Tibial nerve (tissue), 4 donors: ENCODE measurements at places on chromosomes 2 and 18. TPM values are rescaled to one million over a fixed set of nuclear protein-coding genes. Genes with fewer than 3 reads are reported as not detected.

DNA sequence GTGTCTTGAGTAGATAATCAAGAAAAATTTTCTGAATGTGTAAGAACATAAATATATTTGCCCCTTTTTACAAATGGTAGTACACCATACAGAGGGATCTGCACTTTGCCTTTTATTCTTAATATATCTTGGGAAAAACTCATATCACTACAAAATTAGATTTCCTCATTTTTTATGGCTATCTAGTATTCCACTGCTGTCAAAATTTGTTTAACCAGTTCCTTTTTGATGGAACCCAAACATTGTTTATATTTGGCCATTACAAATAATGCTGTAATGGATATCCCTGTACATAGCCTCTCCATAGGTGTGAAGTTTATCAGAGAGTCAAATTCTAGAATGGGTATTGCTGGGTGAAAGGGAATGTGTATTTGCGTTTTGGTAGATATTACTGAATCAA, 243.1 kb downstream of the AGPS start:
- no peak for DNase-seq
- H3K27me3 ChIP-seq: no peaks in the 10 kb centered on the region
- H3K27ac ChIP-seq: no peak overlapping the region

DNA sequence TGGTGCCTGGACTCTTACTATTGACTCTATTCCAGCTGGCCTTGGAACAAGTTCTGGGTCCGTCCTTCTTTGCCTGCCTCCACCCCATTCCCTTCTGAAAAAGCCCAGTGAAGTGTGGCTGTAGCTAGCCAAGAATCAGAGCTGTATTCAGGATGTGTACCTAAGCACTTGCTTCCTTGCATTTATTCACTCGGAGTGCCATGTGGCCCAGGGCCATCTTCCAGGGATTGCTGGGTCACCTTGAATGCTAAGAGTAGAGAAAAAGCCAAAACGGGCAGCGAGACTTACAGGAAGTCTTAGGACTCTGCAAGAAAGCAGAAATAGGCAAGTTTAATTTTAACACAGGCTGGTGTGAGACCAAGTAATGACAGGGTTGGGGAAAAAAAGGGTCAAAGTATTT, 4.1 kb downstream of the ITGA6 start:
- H3K4me1 ChIP-seq: no peaks in the 10 kb centered on the region
- DNase-seq: no peak
- peak overlapping the region; percentile 93 for H3K27ac ChIP-seq
- H3K4me3 ChIP-seq: peak overlapping the region; percentile 78

GRCh38 chr18:76688724-76689472, 133.5 kb upstream of the ZNF236 start:
- H3K27me3 ChIP-seq: no peaks in the 10 kb centered on the region
- no peaks in the 10 kb centered on the region for H3K36me3 ChIP-seq
- peaks cover 6% of the 10 kb centered on the region for H3K4me1 ChIP-seq

DNA sequence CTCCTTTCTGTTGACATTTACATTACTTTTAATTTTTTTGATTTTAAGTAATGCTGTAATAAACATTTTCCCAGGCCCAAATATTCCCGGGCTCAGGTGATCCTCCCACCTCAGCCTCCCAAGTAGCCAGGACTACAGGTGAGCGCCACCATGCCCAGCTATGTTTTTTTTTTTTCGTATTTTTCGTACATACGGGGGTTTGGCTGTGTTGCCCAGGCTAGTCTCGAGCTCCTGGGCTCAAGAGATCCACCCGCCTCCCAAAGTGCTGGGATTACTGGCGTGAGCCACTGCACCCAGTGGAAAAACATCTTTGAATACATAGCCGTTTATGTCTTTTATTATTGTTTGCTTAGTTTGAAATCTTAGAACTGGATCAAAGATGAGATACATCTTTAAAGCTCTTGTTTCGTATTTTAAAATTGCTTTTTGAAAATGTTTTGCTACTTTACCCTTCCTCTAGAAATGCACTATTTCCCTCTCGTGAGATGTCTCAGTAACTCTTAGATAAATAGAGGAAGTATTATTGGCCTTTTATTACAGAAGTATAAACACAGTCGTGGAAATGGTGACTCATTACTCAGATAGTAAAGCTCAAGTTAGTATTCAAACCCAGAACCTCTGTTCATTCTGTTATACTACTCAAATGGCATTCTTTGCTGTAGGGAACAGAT, 2.4 kb downstream of the SMCHD1 start:
- H3K27ac ChIP-seq: peak overlapping the region; percentile 99
- no peaks in the 10 kb centered on the region for H3K36me3 ChIP-seq
- H3K27me3 ChIP-seq: no peaks in the 10 kb centered on the region
- no peak for DNase-seq
- peaks cover 52% of the 10 kb centered on the region for H3K4me1 ChIP-seq
- peak overlapping the region; percentile 78 for H3K4me3 ChIP-seq

GRCh38 chr2:183798535-183798934, 674.3 kb downstream of the NUP35 start:
- no peak overlapping the region for H3K4me3 ChIP-seq
- H3K4me1 ChIP-seq: no peaks in the 10 kb centered on the region
- no peak for DNase-seq
- no peaks in the 10 kb centered on the region for H3K27me3 ChIP-seq
- no peak overlapping the region for H3K27ac ChIP-seq

DNA sequence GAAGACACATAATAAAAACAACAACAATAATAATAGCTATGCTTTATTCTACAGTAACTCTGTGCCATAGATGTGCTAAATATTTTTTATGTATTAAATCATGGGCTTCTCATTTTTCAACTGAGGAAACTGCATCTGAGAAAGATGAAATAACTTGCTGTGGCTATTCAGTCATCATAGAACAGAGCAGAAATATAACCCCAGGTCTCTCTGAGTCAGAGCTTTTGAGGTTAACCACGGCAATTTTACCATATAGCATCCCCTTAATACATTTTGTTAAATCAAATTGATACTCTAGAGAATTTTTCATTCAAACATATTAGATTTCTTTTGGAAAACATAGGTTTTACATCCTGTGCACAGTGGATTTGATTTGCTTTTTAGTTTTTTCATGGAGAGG, 586.6 kb upstream of the KLHL29 start:
- no peak overlapping the region for H3K27ac ChIP-seq
- H3K36me3 ChIP-seq: no peaks in the 10 kb centered on the region
- H3K27me3 ChIP-seq: no peaks in the 10 kb centered on the region
- H3K4me1 ChIP-seq: no peaks in the 10 kb centered on the region

GRCh38 chr18:48566589-48566988, 27.8 kb downstream of the CTIF start:
- H3K27ac ChIP-seq: no peak overlapping the region
- no peak for DNase-seq
- H3K36me3 ChIP-seq: no peaks in the 10 kb centered on the region
- H3K27me3 ChIP-seq: no peaks in the 10 kb centered on the region
- no peaks in the 10 kb centered on the region for H3K4me1 ChIP-seq

- no peak overlapping the region for H3K4me3 ChIP-seq
- DNase-seq: no peak
- H3K36me3 ChIP-seq: no peaks in the 10 kb centered on the region
- no peaks in the 10 kb centered on the region for H3K4me1 ChIP-seq
- no peaks in the 10 kb centered on the region for H3K27me3 ChIP-seq
Observed at GRCh38 chr18:59659508-59660170, 37.6 kb downstream of the CCBE1 start.

- no peak overlapping the region for H3K27ac ChIP-seq
- no peaks in the 10 kb centered on the region for H3K36me3 ChIP-seq
- H3K4me1 ChIP-seq: no peaks in the 10 kb centered on the region
- H3K4me3 ChIP-seq: no peak overlapping the region
Observed at GRCh38 chr18:72155327-72155726, 388.8 kb downstream of the CBLN2 start.

- no peaks in the 10 kb centered on the region for H3K27me3 ChIP-seq
- no peak for DNase-seq
- no peaks in the 10 kb centered on the region for H3K4me1 ChIP-seq
- H3K27ac ChIP-seq: no peak overlapping the region
- H3K4me3 ChIP-seq: no peak overlapping the region
Observed at GRCh38 chr2:115584507-115584906, 1142.1 kb downstream of the DPP10 start.

DNA sequence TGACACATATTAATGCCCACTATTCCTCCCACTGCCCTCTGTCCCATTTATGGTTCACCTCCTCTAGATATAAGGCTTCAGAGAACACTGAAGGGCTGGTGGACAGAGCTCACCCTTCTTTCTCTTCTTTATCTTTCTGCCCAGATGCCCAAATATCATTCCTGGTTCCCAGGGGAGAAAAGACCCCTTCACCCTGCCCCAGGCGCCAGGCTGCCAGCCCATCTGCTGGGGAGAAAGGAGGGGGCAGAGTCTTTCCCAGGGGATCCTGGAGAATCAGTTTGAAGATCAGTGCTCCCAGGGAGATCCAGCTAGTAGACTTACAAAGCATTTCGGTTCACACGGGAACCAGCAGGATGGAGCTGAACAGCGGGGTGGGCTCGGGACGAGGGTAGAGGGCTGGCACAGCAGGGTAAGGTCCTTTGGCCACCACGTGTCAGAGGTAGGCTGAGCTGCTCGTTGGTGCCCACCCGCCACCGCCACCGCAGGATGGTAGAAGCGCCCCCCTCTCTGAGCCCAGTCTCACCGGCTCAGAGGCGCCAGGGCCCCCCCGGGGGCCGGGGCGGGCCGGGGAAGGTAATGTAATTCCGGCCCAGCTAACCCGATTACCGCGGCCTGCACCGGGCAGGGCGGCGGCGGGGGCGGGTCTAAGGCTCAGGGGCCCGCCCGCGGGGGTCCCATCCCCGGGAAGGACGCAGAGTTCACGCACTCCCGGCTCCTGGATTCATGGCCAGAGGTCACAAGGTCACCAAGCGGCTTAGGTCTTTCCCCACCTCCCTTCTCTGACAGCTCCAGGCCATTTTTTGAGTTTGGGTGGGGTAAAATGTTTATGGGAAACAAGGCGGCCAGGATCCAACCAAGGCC, 1.3 kb upstream of the TLX2 start:
- no peak overlapping the region for H3K4me3 ChIP-seq

GRCh38 chr2:203492965-203493364, 42.1 kb downstream of the RAPH1 start:
- no peak overlapping the region for H3K27ac ChIP-seq
- H3K36me3 ChIP-seq: peaks cover 28% of the 10 kb centered on the region
- no peak overlapping the region for H3K4me3 ChIP-seq
- DNase-seq: no peak
- H3K27me3 ChIP-seq: no peaks in the 10 kb centered on the region
- H3K4me1 ChIP-seq: no peaks in the 10 kb centered on the region

DNA sequence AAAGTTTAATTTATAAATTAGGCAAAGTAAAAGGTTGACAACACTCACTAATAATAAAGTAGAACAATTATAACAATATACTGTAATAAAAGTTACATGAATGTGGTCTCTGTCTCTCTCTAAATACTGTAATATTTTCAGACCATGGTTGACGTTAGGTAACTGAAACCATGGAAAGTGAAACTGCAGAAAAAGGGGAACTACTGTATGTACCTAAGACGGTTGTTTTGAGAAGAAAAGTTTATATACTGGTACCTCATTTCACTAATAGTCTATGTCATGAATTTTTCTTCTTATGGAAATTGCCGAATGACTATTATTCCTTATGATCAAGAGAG, 166.7 kb upstream of the ZNF521 start:
- H3K4me3 ChIP-seq: no peak overlapping the region
- no peaks in the 10 kb centered on the region for H3K36me3 ChIP-seq
- DNase-seq: no peak
- no peaks in the 10 kb centered on the region for H3K4me1 ChIP-seq
- H3K27ac ChIP-seq: no peak overlapping the region

DNA sequence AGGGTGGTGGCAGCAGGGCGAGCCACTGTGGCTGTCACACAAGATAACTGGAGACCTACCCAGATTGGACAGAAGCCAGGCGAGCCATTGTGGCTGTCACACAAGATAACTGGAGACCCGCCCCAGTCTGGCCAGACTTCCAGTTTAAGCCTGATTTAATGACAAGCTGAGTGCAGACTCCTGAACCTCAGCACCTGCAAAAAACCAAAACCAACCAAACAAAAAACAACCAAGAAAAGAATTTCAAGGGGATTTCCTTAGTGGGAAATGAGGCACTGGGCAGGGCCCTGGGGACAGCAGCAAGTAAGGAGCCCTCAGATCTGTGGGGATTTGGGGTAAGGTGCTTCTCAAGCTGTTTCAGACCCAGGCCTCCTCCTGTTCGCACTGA, 95.2 kb upstream of the BOD1L2 start:
- H3K27ac ChIP-seq: no peak overlapping the region
- H3K4me3 ChIP-seq: no peak overlapping the region
- H3K4me1 ChIP-seq: no peaks in the 10 kb centered on the region
- no peaks in the 10 kb centered on the region for H3K36me3 ChIP-seq
- H3K27me3 ChIP-seq: no peaks in the 10 kb centered on the region
- DNase-seq: no peak

The VAMP5 gene
- 47.7 TPM for total RNA-seq

The ASXL3 gene
- total RNA-seq: 7.2 TPM

The PLGLB2 gene
- total RNA-seq: 2.1 TPM
